WTC11 (cell line): ENCODE measurements at places on chromosomes 2 and 18. TPM values are rescaled to one million over a fixed set of nuclear protein-coding genes. Genes with fewer than 3 reads are reported as not detected.

- no peak overlapping the region for H3K4me3 ChIP-seq
- DNase-seq: no peak
- H3K36me3 ChIP-seq: no peaks in the 10 kb centered on the region
- H3K4me1 ChIP-seq: peaks cover 26% of the 10 kb centered on the region
Observed at GRCh38 chr2:208039376-208040110, 14.2 kb upstream of the PLEKHM3 start.

DNA sequence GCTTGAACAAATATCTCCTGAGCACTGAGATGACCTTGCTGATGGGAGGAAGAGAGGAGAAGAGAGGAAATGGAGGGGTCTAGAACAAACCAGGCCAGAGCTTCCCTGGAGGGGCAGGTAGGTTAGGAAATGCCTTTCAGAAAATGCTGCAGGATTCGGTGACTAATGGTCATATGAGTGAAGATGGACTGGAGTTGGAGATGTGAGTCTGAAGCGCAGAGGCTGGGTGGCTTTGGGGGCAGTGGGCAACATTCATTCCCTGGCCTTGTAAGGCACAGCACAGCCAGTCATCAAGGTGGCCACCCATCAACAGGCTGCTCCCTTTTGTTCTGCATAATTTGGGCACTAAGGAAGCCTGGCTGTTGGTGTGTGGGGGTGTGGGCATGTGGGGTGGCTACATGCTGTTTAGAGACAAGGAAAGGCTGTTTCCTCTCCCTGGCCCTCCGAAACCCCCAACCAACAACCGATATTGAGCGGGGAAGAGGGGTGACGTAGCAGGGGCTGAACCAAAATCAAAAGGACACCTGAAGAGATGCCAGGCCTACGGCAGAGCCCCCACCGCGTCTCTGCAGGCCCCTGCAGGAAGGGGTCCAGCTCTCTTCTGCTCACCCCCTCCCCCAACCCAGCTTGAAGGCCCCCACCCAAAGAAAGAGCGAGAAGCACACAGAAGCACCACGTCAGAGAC is 1.5 kb downstream of the SLC30A3 start:
- H3K4me3 ChIP-seq: peak overlapping the region; percentile 77
- peaks cover 26% of the 10 kb centered on the region for H3K4me1 ChIP-seq
- no peak overlapping the region for H3K27ac ChIP-seq
- peaks cover 30% of the 10 kb centered on the region for H3K27me3 ChIP-seq
- H3K36me3 ChIP-seq: no peaks in the 10 kb centered on the region

Gene GCG
- total RNA-seq: 0.14 TPM in 1 of 3 replicates, not detected in the others

GRCh38 chr18:36086186-36086585 is 18.8 kb upstream of the RPRD1A start:
- no peaks in the 10 kb centered on the region for H3K27me3 ChIP-seq
- no peaks in the 10 kb centered on the region for H3K4me1 ChIP-seq
- DNase-seq: no peak
- peaks cover 4% of the 10 kb centered on the region for H3K36me3 ChIP-seq
- no peak overlapping the region for H3K27ac ChIP-seq

Gene AKAIN1
- total RNA-seq: not detected in 3 replicates

Gene TRIM54
- 3.0 to 3.4 TPM (median 3.3 TPM) in 3 replicates for total RNA-seq

Gene SPIRE1
- total RNA-seq: 13.5 to 19.3 TPM (median 15.5 TPM) in 3 replicates
